NCI-H82 (cell line): ENCODE measurements at places on chromosomes 7 and 10.
A peak's percentile ranks its signal among the peaks of the same experiment; 100 is the strongest.

DNA sequence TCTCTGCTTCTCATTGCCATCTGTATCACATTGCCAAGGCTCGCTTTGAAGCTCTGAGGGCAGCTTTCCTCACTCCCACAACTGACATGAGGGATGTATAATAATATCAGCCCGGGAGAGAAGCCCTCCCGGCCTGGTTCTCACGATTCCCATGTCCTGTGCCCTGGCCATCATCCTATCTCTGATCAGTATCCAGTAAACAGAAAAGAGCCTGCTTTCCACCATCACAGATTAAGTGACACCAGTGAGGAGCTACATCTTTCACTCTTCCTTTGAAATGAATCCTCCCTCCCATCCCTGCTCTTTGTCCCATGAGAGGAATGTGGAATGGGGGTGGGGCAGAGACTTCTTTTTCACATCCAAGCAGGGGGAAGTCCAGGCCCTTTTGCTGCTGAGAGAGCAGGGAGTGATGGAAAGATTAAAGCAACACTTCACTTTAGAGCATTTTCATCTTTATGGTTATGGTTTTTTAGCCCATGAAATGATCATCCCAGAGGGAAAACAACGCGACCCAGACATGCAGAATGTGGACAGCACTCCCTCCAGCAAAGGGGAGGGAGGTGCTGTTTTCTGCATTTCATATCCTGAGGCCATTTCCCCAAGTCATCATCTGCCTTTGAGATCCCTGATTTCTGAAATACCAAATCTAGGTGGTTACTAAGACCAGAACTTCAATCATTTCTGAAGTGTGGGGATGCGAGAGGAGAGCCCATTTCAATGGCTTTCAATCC lies 84.6 kb upstream of the LYZL1 start:
- DNase-seq: no peak

DNA sequence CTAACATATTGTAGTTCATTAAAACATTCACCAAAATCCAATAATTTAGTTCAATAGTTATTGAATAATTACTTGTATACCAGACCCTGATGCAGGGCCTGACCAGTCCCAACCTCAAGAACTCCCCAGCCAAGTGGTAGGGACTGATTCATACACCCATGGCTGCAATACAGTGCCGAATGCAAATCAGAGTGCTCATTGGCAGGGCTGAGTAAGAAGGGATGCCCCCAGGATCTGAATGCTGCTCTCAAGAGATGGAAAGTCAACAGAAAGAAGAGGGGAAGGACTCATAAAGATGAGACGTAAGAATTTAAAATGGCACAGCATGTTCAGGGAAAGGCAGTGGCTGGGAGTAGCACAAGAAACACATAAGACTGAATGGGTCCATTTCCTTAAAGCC lies 29.9 kb downstream of the ZNF438 start:
- DNase-seq: no peak

GRCh38 chr7:159130199-159130775 lies 14.4 kb downstream of the VIPR2 start:
- DNase-seq: no peak

DNA sequence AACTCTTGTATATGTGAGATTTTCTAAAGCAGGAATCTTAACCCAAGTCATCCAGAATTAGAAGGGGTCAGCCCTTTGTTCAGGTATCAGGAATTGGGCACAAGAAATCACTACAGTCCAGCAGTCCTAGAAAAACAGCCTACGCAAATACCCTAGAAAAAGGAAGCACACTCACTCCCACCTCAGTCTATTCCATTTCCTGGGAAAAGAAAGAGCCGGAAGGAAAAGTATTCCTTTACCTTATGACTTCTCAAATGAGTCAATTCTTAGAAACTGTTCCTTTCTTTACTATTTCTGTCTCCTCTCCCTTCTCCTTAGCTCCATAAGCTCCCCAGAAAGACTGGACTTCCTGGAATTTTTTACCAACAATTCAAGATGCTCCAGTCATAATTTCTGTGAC lies 62.7 kb downstream of the DNAJC12 start:
- no peak for DNase-seq

DNA sequence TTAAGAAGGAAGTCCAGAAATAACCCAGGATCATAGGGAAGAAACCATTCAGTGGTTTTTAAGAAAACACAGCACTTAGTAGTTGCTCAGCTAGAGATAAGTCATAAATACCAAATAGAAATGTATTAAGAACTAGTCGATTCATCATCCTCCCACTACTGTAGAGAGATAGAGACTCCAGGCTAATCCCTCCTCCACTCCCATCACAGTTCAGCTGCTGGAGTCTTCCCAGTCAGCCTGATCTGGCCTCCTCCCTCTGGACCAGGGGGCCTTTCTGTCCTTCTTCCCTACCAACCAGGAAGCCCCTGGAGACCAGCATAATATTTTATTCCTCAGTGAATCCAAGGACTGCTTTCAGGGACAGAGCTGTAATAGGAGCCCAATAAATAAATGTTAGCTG lies 294.1 kb upstream of the YAE1 start:
- peak; percentile 80 for DNase-seq

DNA sequence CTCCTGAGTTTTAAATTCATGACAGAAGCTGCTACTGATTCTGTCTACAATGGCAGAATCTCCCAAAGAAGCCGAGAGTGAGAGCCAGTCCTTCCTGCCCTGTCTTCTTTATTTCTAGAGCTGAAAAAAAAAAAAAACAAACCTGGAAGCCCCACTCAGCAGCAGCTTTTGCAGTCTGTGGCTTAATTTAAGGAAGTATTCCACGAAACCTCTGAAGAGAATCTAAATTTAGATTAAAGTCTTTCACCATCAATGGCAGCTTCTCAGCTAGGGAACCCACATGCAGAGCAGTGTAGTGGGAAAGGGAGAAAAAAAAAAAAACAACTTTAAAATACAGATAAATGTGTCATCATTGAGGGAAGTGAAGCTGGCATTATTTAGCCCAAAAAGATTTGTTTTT lies 23.4 kb downstream of the SMURF1 start:
- DNase-seq: no peak

- peak; percentile 83 for DNase-seq
Measured at GRCh38 chr10:99620711-99621453, 643 bp upstream of the SLC25A28 start.

- no peak for DNase-seq
Measured at GRCh38 chr10:775245-776075, 86.0 kb upstream of the DIP2C start.
